ENCODE measurements at places on chromosomes 5 and 9.

DNA sequence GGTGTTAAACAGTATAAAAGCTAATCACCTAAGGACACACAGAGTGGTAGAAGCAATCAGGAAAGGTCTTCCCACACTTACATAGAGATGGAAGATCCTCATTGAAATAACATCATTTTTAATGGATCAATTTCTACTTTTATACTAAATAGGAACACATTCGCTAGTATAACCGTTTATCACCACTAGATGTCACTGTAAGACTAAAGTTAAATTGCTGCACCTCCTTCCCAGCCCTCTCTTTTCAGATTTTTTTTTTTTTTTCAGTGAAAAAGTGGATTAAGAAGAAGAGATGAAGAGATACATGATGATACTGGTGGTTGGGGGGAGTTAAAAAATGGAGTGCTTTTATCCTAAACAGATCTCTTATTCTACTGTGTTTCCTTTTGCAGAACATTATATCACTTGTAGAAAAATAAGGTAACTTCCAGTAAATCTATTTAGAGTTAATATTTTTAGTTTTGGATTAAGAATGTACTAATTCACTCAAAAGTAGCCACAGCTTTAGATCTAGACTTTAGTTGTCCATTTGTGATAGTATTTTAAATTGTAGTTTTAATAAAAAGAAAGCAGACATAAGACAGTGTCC, 116.9 kb upstream of the ARRDC3 start:
- DNase-seq: no peak

DNA sequence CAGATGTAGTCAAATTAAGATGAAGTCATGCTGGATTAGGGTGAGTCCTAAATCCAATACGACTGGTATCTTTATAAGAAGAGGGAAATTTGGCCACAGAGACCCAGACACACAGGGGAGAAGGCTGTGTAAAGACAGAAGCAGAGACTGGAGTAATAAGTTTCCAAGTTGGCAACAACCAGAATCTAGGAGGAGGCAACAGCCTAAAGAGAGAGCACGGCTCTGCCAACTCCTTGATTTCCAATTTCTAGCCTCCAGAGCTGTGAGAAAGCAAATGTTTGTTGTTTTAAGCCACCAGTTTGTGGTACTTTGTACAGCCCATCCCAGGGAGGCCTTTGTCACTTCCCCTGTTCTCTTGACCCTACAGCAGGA, 74.4 kb downstream of the ATG10 start:
- DNase-seq: no peak

DNA sequence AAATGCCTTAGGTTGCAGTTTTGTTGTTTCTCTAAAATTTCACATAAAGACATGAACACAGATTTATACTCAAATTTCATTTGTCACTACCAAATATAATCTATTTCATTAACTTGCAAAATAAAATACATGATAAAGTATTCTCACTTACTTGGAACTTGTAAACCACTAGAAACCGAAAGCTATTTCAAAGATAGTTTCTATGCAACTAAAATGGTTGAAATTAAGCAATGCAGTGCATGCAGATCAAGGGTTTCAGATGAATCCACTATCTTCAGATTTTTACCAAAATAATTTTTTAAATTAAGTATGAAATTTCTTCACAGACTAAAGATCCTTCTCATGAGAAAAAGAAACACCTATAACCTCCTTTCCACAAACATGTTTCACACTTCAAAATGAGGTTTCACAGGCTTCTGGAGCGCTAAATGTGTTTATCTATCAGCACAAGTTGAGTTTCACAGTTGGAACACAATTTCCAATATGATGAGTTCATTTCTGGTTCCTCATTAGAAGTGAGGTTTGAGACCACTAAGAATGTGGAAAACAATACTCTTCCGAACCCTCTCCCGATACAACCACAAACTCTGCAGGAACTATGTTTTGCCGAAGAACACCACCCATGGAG, 63.9 kb downstream of the EPB41L4A start:
- DNase-seq: no peak

DNA sequence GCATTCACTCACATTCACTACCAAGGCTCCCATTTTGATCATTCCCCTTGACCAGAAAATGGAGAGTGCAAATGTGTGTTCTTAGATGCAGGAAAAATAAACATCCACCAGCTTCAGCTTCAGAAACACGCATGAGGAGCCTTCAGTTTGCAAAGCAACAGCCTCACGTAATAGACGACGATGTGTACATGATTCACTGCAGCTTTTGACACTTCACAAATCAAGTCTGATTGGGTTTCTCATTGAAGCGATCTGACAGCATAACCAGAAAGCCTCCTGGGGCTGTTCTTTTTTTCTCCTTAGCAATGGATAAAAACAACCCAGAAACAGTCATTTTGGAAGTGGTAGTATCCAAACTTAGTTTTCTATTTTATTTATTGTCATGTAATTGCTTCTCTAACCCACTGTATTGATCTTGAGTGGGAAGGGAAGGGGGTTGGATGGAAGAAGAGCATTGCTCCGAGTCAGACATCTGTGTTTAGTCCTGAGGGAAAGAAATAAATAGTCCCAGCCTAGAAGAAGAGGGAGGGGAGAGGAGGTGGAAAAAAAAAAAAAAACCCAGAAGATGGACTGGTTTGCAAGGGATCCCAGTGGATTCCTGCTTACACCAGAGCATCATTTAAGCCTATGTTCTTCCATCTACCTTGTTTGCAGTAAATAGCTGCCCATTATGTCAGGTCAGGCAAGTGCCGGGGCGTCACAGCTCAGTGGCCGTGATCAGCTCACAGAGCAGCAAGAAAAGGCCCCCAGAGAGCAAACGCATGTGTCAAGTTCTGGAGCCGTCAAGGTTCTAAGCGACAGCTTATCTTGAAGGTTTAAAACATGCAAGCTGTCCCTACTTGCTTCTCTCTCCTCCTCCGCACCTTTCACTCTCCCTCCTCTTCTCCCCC, 190.2 kb upstream of the SNX2 start:
- DNase-seq: no peak

- peak; percentile 27 for DNase-seq
Measured at GRCh38 chr5:71601222-71602026, 14.3 kb downstream of the MCCC2 start.

- DNase-seq: no peak
Measured at GRCh38 chr5:167577616-167578015, 713.8 kb upstream of the WWC1 start.

DNA sequence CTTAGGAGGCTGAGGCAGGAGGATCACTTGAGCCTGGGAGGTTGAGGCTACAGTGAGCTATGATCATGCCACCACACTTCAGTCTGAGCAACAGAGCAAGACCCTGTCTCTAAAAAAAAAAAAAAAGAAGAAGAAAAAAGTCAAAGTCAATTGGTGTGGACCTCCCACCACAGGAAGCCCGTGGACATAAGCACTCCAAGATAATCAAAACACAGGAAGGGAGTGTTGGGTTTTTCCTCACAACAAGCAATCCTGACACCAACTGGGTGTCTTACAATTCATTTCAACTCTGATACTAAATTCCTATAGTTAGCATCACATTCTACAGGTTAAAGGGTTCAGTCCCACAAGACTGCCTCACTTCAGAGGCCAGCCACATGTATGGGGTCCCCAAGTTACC, 70.7 kb downstream of the PDE6A start:
- DNase-seq: no peak

DNA sequence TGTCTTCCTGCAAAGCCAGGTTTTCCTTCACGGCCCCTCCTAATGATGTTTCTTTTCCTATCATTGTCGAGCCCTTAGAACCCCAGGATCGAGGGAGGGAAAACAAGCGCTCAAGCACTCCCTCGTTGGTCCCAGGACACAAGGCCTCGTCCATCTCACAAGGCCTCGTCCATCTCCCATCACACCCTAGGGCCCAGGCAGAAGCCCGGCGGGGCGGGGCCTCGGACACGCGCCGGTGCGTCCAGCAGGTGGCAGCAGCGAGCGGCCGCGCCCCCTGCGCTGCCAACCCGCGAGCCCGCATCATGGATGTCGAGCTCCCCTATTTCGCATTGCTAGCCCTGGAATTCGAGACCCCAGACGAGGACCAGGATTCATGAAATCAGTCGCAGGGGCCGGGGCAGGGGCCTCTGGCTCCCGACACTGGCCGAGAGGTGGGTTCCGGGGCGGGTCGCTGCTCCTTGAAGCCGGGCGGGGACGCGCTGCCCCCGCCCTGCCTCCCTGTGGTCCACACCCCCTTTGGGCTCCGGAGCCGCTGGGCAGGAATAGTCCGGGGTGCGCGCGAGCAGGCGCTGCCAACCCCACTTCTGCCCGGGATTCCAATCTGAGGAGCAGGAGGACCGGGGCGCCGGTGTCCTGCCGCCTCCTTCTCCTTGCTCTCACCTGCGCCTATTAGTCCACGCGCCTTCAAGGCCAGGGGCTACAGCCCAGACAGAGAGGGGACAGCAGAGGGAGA, at the start of gene ABLIM3:
TSS of gene ABLIM3 (plus strand) at position 270 of the 733 bp plus-strand sequence. CDS start 603 bp downstream, outside the sequence.
- DNase-seq: peak; percentile 65

GRCh38 chr9:35695943-35696401, 6.2 kb upstream of the TPM2 start:
- no peak for DNase-seq

GRCh38 chr5:135150767-135151166, 116.7 kb upstream of the PITX1 start:
- no peak for DNase-seq

GRCh38 chr5:119750887-119751733, 121.8 kb downstream of the FAM170A start:
- DNase-seq: no peak

Measured in GM12892 (cell line).